ENCODE measurements at places on chromosomes 2 and 18. TPM values are rescaled to one million over a fixed set of nuclear protein-coding genes. Genes with fewer than 3 reads are reported as not detected.

- DNase-seq: no peak
These were observed 132.8 kb upstream of the CTDP1 start for GRCh38 chr18:79546781-79547272.

DNA sequence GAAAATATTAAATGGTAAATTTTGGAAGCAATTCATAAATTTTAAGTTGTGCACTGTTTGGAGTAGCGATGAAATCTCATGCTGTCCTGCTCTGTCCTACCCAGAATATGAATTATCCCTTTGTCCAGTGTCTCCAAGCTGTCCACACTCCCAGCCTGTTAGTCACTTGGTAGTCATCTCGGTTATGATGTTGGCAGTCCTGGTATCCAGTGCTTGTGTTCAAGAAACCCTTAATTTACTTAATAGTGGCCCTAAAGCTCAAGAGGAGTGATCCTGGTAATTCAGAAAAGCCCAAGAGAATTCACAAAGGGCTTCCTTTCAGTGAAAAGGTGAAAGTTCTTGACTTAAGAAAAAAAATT lies 71.8 kb upstream of the STAM2 start:
- DNase-seq: no peak

DNA sequence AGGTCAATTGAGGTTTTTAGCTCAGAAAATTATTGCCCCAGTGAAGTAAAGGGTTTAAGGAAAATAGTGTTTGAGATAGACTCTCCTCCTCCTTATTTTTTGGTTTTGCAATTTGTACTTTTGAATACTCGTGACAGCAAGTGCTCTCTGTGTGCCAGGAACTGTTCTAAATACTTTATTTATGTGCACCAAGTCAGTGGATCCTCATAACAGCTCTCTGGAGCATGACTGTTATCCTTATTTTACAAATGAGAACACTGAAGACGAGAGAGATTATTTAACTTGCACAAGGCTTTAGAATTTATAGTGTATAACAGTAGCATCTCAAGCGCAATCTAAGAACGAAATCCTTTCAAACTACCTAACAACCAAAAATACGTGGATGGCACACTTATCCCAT lies 24.7 kb downstream of the BABAM2 start:
- no peak for DNase-seq

DNA sequence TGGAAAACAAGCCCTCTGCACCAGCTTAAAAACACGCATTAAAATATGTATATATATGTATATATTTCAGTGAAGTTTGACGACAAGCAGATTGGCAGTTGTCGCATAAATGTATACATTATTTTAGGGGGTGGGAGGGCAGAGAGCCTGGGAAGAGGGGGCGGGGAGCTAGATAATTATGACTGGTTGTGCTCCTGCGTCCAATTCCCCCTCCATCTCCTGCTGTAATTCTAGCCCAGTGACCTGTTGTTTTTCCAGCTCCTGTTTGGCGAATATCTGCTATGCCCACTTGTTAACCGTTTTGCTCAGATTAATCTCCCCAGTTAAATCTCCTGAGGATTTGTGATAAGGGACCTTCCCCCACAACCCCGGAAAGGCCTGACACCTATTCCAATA lies 656 bp downstream of the UNC80 start:
- no peak for DNase-seq

- DNase-seq: peak; percentile 82
These were observed 5.8 kb downstream of the DLX2 start for GRCh38 chr2:172096626-172097547.

DNA sequence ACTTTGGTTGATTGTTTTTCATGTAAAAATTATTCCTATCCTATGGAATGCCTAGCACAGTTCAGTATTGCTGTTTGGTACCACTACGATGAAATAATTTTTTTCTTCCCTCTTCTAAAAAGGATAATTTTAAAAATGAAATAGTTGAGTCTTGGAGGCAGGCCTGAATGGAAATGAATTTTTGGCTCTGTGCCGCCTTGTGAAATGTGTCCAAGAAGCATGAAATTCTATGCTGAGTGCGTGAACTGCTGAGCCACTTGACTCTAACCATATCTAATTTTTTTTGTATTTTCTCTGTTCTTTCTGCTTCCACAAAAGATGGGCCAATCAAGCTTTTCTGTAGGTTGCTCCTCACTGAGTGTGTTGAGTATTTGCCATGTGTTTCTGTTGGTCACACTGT lies 95.0 kb downstream of the PRPF40A start:
- DNase-seq: no peak

DNA sequence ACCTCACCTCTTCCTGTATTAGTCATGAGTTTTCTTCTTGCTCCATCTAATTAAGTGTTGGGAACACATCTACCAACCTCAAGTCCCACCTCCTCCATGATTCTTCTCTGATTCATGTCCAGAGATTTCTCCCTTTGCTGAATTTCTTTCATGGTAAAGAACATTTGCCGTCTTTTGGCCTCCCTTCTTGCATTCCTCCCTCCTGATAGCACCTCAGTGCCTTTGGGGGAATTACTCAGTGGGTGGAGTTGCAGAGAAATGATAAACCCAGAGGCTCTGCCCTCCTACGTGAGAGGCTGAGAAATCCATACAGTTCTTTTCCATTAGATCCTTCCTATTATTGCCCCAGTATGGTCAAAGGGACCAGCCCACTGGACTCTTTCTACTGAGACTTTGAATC lies 651.9 kb downstream of the SLC4A3 start:
- no peak for DNase-seq

DNA sequence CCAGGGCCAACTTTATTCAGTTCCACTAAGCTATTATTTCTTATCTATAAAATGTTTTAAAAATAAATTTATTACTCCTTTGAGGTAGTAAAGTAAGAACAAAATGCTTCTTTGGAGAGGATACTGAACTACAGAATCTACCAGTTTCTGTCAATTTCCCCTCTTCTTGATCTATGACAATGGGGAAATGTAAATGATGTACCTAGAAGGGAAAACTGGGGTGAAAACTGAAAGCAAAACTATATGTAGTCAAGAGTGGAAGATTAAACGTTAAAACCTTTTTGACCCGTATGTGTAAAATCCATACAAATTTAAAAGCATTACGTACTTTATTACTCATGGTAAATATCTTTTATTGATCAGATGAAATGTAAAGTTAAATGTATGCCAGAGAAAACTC lies 1287.8 kb upstream of the TMEFF2 start:
- DNase-seq: no peak

MATN3 gene
- total RNA-seq: 3.6 TPM

BOLL gene
- not detected for total RNA-seq

IL1RN gene
- total RNA-seq: not detected

RAB6C gene
- total RNA-seq: not detected

IL1RL1 gene
- total RNA-seq: not detected

Measured in H7 (cell line).